ENCODE measurements at places on chromosomes 11 and 22.

DNA sequence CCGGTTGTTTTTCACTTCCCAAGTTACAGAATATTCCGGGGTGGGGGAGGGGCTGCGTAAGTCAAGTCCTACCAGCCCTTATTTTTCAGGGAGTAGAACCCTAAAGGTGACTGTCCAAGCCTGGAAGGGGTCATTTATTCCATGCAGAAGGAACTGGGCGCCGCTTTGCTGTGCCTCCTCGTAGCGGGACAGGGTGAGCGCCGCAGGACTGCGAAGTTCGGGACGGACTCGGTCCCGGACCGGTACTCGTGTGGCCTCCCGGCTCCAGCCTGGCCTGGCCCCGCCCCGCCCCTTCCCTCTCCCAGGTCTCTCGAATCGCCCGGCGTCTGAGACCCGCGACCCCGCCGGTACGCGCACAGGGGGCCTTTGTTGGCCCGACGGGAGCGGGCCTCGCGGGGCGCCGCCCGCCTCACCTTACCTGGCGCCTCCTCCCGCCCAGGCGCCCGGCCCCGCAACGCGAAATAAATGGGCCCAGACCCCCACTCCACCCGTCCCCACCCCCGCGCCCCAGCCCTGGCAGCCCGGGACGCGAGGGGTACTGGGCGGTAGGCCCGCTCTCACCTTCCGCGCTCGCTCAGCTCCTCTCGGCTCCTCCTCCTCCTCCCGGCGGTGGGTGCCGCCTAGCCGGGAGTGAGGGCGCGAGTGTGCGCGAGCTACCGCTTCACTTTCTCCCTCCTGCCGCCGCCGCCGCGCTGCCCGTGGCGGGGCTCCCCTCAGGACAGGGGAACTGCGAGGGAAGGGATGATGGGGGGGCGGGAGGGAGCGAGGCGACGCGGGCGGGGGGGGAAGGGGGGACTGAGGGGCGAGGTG is 698 bp downstream of the PAK1 start:
- DNase-seq, result peak; percentile 55

DNA sequence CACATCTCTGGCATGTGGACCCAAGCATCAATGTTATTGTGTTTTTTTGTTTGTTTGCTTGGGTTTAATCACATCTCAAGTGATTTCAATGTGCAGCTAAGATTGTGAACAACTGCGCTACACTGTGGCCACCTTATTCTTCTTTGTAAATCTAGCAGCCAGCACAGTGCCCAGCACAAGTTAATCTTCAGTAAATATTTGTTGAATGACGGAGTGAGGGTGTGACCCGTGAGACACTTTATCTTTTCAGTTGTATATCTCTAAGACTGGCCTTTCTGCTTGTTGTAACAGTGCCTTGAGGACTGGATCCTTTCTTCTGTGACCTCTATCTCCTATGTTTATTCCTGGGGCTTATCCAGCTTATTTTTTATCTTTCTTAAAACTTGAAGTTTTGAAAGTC is 21.4 kb upstream of the AMOTL1 start:
- no peak for DNase-seq

DNA sequence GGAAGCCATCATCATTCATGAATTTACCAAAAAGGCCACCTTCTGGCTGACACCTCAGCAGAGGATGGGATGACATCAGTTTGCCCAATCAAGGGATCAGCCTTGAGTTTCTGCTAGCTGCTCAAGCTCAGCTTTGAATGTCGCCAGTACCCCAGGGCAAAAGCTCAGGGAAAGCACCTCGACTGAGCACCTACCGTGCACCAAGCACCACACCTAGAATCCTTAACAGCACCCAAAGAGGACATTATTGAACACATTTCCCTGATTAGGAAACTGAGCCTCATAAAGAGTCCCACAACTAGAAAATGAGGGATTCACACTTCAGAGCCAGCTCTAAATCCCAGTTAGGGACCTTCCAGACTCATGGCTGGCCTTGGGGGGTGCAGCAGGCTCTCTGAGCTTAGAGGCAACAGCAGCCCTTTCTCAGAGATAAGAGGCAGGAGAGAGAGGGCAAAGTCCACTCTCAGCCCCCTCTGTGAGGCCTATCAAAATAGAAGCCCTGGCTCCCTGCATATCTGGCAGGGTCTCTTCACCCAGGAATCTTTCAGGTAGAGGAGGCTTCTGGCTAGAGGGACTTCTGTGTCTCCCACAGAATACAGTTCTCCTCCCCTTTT is 13.4 kb upstream of the DAGLA start:
- DNase-seq, result no peak

GRCh38 chr11:113137713-113138529 is 176.5 kb upstream of the TTC12 start:
- DNase-seq, result no peak

DNA sequence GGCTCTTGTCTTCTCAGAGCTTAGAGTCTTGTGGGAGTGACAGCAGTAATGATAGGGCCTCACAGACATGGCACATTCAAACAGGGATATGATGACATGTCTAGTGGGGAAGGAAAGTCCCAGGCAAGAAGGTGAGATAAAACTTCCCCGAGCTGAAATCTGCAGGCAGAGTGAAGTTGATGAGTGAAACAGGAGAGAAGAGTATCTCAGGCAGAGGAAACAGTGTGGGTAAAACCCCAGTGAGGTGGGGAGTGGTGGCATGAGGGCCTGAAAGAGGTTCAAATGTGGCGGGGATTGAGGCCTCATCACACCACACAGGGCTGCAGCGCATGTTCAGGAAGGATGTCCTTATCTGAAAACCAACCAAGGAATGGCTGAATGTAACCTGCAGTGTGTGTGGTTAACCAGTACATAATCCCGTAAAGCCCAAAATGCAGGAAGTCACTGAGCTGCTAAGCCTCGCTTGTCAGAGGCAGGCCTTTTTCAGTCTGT is 153.8 kb upstream of the E2F8 start:
- DNase-seq, result no peak

All from NCI-H446 (cell line).